ENCODE measurements at places on chromosomes 11 and 22.
A peak's percentile ranks its signal among the peaks of the same experiment; 100 is the strongest.

DNA sequence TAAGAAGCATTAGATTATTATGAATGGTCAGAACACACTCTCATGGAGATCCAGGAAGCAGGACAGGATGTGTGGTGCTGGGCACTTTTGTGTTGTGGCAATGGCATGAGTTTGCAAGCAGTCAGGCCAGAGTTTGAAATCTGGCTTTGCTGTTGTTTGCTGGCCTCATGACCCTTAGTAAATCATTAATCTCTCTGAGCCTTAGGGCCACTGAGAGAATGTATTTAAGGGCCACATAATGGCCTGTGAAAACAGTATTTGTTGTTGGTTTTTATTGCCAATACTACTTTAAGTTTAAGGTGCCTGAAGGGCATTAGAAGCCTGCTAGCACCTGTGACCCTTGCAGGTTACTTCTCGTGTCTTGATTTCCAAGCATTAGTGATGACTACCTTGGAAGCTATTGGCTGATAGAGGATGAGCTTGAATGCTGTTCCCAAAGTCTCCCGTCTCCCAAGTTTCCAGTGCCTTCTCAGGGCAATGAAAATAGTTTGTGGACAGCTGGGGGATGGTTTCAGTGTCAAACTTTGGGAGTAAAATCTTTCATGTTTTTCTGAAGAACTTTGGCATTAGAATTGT lies 24.6 kb downstream of the STIM1 start:
- DNase-seq = no peak

DNA sequence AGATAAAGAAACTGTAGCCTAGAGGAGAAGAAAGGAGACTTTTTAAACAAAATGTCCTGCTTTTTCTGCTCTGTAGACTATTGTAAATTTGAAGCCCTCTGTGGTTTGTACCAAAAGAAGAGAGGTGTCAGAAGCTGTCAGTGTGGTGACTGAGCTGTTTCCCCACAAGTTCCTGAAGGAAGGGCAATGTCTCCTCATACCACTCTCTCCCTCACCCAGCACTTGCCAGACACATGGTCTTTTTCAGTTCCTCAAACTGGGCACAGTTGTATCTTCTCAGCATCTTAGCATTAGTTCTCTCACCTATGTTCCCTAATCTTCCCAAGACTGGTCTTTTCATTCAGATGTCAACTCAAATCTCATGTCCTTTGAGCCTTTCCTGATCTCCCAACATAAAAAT lies 4.3 kb downstream of the BCO2 start:
- no peak for DNase-seq

GRCh38 chr11:102530558-102530957 lies at the start of gene MMP7:
Gene MMP7 (minus strand): TSS chr11:102530747. CDS start chr11:102530700, 47 bp downstream.
- no peak for DNase-seq

DNA sequence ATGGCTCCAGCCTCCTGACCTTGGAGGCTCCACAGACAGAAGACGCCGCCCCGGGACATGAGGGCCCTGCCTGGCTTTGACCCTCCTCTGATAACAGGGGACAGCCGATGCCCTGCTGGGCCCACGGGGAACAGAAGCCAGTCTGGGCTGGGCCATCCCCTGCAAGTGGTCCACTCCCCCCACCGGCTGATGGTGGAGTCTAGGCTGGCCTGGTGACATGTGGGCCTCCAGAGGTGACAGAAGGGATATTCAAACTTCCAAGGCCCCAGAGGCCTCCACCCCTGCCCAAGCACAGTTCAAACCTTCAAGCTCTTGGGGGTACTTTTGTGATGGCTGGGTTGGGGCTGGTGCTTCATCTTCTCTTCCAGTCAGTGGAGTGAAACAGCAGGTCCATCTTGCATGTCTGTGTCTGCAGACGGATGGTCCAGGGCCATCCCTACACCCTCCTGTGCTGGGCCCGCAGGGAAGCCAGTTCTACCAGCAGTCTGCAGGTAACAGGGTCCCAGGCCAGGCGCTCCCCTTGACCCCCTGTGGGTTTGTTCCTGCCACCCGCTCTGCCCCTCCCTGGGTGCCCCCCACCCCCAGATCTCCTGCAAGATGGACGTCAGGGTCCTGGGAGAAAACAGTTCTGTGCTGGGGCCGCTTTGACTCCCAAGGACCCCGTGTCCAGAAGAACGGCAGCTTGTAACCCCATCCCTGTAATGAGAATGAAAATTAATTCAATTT lies 929.9 kb downstream of the BRD1 start:
- no peak for DNase-seq

GRCh38 chr11:766936-767210 lies 10.4 kb downstream of the GATD1 start:
- no peak for DNase-seq

DNA sequence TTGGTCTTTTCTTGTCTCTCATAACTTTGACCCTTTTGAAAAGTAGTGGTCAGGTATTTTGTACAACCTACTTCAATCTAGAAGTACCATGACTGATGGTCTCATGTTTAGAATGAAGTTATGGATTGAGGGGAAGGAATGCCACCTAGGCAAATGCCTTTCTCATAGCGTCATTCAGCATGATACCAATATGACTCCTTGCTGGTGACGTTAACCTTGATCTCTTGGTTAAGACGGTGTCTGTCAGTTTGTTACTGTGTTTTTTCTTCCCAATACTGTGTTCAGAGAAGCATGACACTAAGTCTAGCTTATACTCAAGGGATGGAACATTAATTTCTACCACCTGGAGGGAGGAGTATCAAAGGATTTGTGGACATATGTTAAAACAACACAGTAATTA lies 130.9 kb downstream of the KIF18A start:
- DNase-seq = no peak

DNA sequence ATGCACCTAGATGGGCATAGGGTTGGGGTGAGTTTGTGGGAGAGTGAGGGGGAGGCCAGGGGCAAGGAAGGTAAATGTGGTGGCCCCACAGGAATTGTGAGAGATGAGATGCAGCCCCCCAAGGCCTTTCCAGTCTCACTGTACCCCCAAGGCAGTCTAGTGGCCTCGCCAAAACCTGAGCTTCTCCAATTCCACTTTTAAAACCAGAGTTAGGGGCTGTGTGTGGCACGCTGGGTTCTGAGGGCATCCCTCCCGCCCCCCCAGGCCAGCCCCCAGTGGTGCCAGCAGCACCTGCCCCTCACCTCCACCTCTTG lies 40.4 kb downstream of the KCNC1 start:
- DNase-seq = no peak

DNA sequence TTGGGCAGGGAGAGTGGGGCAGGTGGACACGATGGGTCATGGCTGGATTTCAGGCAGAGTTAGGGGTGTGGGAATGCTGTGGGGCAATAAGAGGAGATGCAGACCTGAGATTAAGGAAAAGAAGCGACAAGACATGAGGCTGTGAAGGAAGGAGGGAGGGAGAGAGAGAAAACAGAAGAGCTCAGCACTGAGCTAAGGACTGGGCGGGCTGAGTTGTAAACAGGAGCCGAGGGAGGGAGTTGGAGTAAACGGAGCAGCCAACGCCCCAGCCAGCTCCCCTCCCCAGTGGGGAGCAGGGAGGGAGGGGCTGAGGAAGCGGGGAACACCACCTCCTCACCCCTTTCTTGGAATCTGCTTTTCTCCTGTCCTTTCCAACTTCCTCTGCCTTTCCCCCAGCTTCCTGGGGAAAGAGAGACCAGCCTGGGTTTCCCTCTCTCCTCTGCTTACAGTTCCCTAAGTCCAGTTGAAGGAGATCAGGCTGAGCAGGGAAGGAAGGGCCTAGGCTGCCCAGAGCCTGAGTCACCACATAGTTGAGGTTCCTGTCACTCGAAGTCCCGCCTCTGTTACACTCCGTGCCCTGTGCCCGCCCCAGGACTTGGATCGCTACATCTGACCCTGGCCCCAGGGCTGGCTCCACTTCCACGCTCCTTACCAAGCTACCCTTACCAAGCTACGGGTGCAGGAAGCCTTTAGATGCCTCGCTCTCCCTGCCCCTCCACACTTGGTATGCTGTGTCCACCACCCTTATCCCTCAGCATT lies 6.7 kb upstream of the AHNAK start:
- no peak for DNase-seq

DNA sequence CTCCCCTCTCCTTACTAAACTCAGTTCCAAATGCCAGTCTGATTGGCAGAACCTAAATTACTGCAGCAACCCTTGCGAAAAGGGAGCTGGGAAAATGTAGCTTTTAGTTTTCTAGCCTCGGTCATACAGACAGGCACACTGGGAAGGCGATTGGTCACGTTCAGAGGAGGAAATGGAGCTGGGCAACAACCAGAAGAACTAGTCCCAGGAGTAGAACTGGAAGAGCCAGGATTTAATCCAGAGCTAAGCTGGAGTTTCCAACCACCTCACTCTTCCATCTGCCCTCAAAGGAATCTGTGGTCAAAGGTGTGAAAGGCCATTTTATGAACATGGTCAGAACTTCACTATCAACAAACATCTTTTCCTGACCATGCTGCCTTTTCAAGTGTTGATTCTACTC lies 155.7 kb upstream of the ARHGAP20 start:
- DNase-seq = no peak

GRCh38 chr11:68037411-68038225 lies 1.2 kb upstream of the TCIRG1 start:
- DNase-seq = no peak

- DNase-seq = no peak
These were observed 166.7 kb downstream of the TBC1D22A start for GRCh38 chr22:46929046-46929709.

- DNase-seq = no peak
These were observed 15.5 kb downstream of the C11orf91 start for GRCh38 chr11:33685082-33685481.

- DNase-seq = peak; percentile 78
These were observed 1.4 kb upstream of the GGA1 start for GRCh38 chr22:37607010-37607934.

GRCh38 chr11:76119032-76119431 lies 87.3 kb downstream of the WNT11 start:
- no peak for DNase-seq
